ENCODE measurements at places on chromosomes 2 and 18. TPM values are rescaled to one million over a fixed set of nuclear protein-coding genes. Genes with fewer than 3 reads are reported as not detected.

The GREB1 gene
- 2.2 TPM for total RNA-seq

The GALNT5 gene
- total RNA-seq, result not detected

DNA sequence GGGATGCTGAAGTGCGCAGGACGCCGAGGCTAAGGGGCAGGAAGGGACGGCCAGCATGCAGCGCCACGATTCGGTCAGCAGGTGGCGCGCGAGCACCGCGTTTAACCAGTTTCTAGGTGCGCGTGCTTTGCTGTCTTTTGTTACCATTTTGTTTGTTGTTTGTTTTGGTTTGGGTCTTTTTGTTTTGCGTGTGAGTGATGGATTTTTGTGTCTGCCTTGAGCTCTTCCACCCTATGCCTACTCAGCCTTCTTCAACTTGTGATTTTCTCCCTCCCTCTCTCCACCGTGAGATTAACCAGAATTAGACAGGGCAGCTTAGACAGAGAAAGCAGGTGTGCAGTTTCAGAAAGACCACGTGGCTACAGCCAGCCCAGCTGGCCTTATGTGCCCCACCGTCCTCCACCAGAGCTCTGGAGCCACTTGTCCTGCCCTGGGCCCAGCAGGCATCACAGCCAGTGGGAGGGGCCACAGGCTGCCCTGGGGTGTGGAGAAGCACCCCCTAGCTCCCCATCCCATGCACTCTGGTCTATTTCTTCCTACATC lies 180.2 kb downstream of the RNF144A start:
- peak; percentile 66 for DNase-seq

GRCh38 chr2:127121353-127121752 lies 14.4 kb upstream of the BIN1 start:
- no peak for DNase-seq

GRCh38 chr2:52934323-52934898 lies 833.2 kb upstream of the CHAC2 start:
- DNase-seq, result no peak

GRCh38 chr18:79903787-79904356 lies 47.6 kb downstream of the SLC66A2 start:
- DNase-seq, result no peak

Data from activated T-cell treated with anti-CD3 and anti-CD28 coated beads, Interleukin-2, amount 50 U/mL, for 72 hours (primary cell).